ENCODE measurements at places on chromosomes 1 and 21. TPM values are rescaled to one million over a fixed set of nuclear protein-coding genes. Genes with fewer than 3 reads are reported as not detected.

Gene OPRD1
- polyA plus RNA-seq, result 2.5 TPM

Gene ERG
- 1.0 TPM for polyA plus RNA-seq

Gene NLRP3
- 0.03 TPM for polyA plus RNA-seq

Gene PPIE
- polyA plus RNA-seq, result 49.4 TPM

Gene C1orf185
- polyA plus RNA-seq, result not detected

Gene LCE1A
- polyA plus RNA-seq, result not detected

Gene UBR4
- polyA plus RNA-seq, result 139 TPM

Gene CAPN8
- 0.20 TPM for polyA plus RNA-seq

Gene CNIH3
- 2.8 TPM for polyA plus RNA-seq

Gene MTR
- 4.4 TPM for polyA plus RNA-seq

Gene KCNJ9
- 0.11 TPM for polyA plus RNA-seq

Gene LRRC71
- 0.16 TPM for polyA plus RNA-seq

Gene KRTAP11-1
- polyA plus RNA-seq, result not detected

Gene NCAM2
- polyA plus RNA-seq, result 0.14 TPM

Gene IFI44L
- polyA plus RNA-seq, result not detected

Gene PTPN14
- polyA plus RNA-seq, result 19.8 TPM

Gene KCNN3
- 4.5 TPM for polyA plus RNA-seq

Gene SPRR1B
- 0.23 TPM for polyA plus RNA-seq

Gene PLA2G2D
- not detected for polyA plus RNA-seq

Gene IL20
- not detected for polyA plus RNA-seq

Gene ALPL
- 362 TPM for polyA plus RNA-seq

Gene B3GALT2
- not detected for polyA plus RNA-seq

Gene TNFRSF9
- polyA plus RNA-seq, result not detected
